ENCODE measurements at places on chromosomes 4 and X. TPM values are rescaled to one million over a fixed set of nuclear protein-coding genes. Genes with fewer than 3 reads are reported as not detected.
A peak's percentile ranks its signal among the peaks of the same experiment; 100 is the strongest.

GRCh38 chr4:152079543-152080293, 318.9 kb upstream of the GATB start:
- ATAC-seq: no peak

- peak; percentile 22 for ATAC-seq
Observed at GRCh38 chrX:19382555-19383145, 38.9 kb downstream of the PDHA1 start.

DNA sequence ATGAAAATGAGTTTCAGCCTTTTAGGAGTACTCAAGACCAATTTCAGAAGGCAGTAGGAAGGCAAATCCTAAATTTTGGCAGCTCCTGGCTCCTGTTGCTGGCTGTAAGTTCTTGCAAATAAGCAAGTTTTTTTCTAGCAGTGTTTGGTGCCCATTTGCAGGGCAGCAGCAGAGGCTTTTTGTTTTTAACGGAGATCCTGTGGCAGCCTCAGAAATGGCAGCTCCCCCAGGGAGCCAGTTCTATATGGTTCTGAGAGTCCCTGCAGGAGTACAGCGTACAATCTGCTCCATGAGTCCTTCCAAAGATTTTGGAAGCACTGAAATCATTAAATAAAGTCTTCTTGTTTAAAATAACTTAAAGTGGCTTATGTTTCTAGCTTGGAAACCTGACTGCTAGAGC, 171.9 kb downstream of the NDST4 start:
- ATAC-seq: no peak

GRCh38 chrX:40088299-40088625, 9.5 kb downstream of the BCOR start:
- no peak for ATAC-seq

PPP4R3C gene
- total RNA-seq: not detected

SASH3 gene
- total RNA-seq: 1.6 TPM

PAGE4 gene
- total RNA-seq: not detected

KDR gene
- 4.2 TPM for total RNA-seq

UGT2A3 gene
- total RNA-seq: not detected
